ENCODE measurements at places on chromosomes 12 and 14. TPM values are rescaled to one million over a fixed set of nuclear protein-coding genes. Genes with fewer than 3 reads are reported as not detected.

DNA sequence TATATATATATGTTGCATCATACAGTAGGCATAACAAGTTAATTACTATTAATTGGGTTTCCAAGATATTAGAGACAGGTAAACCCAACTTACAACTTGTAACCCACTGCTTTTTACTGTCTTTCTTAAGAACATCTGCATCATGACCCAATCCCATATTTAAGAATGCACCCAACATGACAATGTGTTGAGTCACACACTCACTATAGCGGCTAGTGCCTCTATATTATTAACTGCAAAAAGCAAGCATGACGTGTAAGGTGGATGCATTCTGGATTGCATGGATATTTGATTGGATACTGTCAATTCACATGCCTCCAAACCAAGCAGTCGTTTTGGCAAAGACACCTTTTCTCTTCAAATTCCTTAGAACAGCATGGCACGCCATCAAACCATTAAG, 68.2 kb downstream of the KSR2 start:
- DNase-seq: no peak

Gene FAM90A1
- total RNA-seq: not detected

- DNase-seq: no peak
Observed at GRCh38 chr12:1878695-1879094, 39.8 kb downstream of the CACNA2D4 start.

- no peak for DNase-seq
Observed at GRCh38 chr14:22487401-22487800, 101.6 kb downstream of the DAD1 start.

Gene EPS8
- total RNA-seq: 14.3 TPM

GRCh38 chr12:18895946-18896345, 158.0 kb downstream of the CAPZA3 start:
- DNase-seq: no peak

GRCh38 chr12:123270214-123271000, 1.2 kb downstream of the CDK2AP1 start:
- no peak for DNase-seq

GRCh38 chr12:2998789-2999264, 39.6 kb downstream of the TEAD4 start:
- DNase-seq: no peak

Gene ZFC3H1
- 38.4 TPM for total RNA-seq

GRCh38 chr12:26185532-26186320, 9.6 kb upstream of the SSPN start:
- no peak for DNase-seq

GRCh38 chr12:76085520-76085868, 1.0 kb upstream of the NAP1L1 start:
- DNase-seq: no peak

Gene NELL2
- 0.15 TPM for total RNA-seq

Gene CAPZA3
- not detected for total RNA-seq

Gene TDRD9
- not detected for total RNA-seq

DNA sequence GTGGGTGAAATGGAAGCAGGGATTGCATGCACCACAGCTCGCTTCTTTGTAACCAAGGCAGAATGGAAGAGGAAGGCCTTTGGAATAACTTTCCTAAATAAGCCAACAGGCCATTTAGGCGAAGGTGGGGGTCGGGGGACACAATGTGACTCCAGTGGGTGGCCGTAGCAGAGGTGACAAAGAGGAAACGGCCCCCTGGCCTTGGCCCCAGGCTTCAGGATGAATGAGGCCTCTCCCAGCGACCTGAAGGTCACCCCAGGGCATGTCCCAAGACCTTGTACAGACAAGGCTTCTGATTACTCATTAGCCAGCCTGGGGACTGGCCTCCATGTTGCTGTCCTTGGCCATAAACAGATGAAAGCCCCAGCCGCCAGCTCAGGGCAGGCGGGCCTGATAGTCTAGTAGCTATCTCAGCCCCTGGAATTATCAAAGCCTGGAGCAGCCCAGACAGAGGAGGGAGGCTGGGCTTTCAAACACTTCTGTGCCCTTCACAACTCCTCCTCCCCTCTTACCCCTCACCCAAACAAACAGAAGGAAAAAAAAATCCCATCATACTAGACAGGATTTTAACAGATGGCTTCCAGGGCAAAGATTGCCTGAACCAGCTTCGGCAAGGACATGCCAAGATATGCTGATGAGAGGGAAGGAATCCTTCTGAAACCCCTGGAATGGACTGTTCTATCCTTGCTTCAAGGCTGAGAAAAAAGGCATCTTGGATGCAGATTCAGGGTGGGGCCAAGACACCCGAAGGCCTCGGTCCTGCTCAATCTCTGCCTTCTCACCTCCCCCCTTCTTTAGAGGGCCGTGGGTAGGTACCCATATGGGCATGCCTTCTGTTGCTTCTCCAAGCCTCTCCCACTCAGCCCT, 142.3 kb upstream of the PARP11 start:
- no peak for DNase-seq

Gene CDC42BPB
- total RNA-seq: 54.9 TPM

Gene IFNG-AS1
- not detected for total RNA-seq

- no peak for DNase-seq
Observed at GRCh38 chr14:35897616-35898111, 71.5 kb downstream of the BRMS1L start.

Gene YARS2
- total RNA-seq: 30.8 TPM

DNA sequence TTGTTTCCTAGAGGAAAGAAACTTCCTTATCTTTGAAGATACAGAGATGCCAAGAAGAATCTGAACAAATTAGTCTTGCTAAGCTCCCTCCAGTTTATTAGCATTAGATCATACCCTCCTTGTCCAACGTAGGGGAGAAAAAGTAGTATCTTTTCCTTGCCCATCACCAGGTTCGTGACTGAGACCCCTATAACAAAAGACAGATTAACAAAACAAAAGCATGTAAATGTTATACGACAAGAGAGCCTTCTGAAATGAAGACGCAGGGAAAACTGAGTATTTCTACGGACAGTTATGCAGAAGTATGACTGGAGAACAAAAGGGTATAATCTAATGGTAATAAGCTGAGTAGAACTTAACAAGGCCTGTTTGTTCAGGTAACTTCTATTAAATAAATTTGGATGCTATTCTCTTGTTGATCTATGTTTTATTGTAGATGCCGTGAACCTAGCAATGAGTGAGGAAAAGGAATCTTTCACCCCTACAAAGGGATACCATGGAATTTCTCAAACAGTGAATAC, 2.9 kb upstream of the CLEC7A start:
- DNase-seq: no peak

DNA sequence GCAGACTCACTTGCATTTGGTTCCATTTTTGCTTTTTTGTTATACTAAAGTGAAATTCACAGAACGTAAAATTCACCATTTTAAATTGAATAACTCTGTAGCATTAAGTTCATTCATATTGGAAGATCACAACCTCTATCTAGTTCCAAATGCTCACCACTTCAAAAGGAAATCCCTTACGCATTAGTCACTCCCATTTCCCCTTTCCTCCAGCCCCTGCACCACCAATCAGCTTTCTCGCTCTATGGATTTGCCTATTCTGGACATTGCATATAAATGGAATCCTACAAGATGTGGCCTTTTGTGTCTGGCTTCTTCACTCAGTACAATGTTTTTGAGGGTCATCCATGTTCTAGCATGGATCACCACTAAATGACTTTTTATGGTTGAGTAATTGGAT, 294.5 kb downstream of the KSR2 start:
- no peak for DNase-seq

Gene SLC25A21
- 2.0 TPM for total RNA-seq

Gene KRT77
- total RNA-seq: not detected

Gene TAS2R42
- total RNA-seq: not detected

- DNase-seq: no peak
Observed at GRCh38 chr14:27384124-27384523, 786.3 kb upstream of the NOVA1 start.

Gene MSI1
- 0.17 TPM for total RNA-seq

DNA sequence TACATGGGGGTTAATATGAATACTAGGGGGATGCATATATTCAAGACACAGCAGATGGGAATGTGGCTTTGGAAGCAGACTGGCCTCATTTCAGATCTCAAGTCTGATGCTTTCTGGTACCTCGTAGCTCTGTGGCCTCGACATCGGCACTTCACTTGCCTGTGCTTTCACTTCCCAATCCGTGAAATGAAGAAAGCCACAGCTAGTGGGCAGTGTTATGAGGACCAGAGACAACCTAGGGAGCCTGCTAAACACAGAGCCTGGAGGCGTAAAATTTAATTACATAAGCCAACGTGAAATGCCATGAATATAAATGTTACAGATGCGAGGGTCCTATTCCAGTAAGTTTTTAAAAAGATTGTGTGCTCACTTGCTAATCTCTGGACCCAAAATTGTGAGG, 286.0 kb downstream of the TMEM132D start:
- no peak for DNase-seq

GRCh38 chr14:99055019-99055418, 217.0 kb downstream of the BCL11B start:
- no peak for DNase-seq

Gene LTB4R2
- 7.7 TPM for total RNA-seq

DNA sequence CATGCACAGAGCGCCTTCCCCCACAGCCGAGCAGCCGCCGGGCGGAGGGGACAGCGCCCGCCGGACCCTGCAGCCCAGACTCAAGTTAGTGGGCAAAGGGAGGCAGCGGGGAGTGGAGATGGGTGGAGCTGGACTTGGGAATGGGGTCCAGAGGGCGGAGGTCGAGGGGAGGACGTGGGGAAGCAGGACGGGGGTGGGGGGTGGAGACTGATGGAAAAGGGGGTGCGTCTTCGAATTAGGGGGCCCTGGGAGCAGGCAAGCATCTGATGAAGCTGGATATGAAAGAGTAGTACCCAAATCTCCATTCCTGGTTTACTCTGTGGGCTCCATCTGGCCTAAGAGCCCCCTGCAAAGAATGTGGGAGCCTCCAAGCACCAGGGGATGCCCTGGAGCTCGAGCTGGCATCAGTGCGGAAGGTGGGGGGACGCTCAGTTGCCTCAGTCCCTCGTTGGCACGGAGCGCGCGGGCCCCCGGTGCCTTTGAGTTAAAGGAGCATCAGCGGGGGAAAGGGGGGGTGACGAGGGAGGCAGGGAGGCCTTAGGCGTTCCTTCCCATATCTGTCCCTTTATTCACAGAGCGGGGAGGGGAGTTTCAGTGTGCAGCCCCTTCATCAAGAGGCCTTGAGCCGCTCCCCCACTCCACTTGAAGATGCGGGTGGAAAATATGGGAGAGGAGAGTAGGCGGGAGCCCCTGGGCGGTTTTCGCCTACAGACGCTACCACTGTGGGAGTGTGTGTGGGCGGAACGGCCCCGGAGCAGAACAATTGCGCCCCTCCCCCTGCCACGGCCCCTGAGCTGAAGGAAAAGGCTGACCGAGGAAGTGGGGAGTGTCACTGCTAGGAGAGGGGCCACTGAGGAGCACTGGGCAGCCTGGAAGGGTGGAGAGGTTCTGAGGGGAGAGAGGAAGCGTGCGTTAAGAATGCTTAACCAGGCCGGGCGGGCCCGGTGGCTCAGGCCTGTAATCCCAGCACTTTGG, 644 bp downstream of the NAB2 start:
- no peak for DNase-seq

DNA sequence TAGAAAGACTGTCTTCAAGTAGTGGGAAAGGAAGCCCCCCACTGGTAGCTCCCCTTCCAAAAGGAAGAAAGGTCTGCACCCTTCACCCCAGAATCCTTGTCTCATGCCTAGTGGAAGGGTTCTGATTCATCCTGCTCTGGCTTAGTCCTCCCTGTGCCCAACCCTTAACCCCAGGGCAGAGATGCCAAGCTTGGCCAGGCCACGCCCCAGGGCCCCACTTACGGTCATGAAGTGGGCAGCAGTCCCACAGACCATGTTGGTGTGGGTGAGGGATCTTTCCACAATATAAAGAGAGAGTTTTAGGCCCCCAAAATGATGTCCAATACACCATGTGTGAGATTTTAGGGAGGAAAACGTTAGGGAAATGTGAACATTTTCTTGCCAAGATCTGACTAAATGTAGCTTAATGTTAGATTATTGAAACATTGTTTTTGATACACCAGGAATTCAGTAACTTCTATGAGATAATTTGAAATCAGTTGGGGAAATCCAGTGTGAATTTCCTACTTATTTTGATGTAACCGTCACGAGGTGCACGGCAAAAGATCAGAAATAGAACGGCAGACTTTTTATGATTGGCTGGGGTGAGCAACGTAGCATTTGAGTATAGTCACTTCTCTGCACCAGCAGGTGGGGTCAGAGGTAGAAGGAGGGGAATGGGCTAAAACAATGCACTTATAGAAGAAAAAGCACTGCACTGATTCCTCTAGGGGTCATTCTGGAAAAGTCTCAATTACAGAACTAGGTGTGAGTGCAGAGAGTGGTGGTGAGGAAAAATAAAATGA, 8.2 kb upstream of the SSPN start:
- DNase-seq: no peak

GRCh38 chr12:57208631-57209282, 7.8 kb upstream of the NXPH4 start:
- no peak for DNase-seq

GRCh38 chr14:59224341-59224740, 35.9 kb downstream of the DAAM1 start:
- no peak for DNase-seq

DNA sequence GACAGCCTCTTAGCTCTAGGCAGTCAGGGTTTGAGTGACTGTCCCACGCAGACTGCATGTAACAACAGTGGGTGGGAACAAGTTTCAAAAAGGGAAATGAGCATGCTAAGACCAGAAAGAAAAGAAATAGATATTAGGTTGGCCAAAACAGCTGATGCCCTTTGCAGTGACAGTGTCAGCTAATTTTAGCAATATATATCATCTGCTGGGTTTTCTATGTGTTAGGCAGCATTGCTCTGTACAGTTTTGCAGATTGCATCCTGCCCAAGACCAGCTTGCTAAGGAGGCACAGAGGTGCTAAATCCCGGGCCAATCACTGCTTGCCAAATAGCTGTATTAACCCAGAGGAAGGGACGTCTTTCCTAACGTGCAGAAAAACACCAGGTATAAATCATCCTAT, 541.9 kb upstream of the TBX3 start:
- no peak for DNase-seq

Gene STX2
- 36.3 TPM for total RNA-seq

GRCh38 chr12:76562130-76562529, 2.6 kb upstream of the OSBPL8 start:
- DNase-seq: no peak

DNA sequence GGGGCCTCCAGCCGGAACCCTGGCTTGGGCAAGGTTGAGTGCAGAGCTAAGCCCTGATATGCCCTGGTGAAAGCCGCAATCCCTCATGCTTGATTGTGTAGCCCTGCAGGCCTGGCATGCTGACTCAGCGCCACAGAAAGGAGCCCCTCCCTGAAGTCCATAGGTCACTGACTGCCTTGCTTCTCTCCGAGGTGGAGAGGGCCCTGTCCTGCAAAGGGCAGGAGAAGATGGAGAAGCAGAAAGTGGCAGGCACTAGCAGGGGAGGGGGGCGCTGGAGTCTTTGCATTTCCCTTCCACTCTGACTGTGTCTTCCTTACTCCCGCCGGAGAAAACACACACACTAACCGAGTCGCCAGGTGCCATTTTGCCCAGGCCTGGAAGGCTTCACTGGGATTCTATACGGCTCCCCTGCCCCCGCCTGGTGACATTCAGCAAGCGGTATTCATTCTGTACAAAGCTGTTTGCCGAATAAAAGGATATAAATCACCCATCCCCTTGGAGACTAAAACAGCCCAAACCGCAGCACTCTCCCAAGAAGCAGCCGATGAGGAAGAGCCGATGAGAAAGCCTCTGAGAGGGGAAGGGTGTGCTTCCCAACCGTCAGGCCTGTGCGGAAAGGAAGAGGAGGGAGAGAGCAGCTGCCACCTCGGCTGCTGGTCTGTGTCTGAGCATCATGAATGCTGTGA, 69.8 kb downstream of the SLC6A12 start:
- DNase-seq: no peak
